Activated CD8-positive, alpha-beta memory T cell treated with anti-CD3 and anti-CD28 coated beads for 48 hours (primary cell): ENCODE measurements at places on chromosomes 5 and 9.

DNA sequence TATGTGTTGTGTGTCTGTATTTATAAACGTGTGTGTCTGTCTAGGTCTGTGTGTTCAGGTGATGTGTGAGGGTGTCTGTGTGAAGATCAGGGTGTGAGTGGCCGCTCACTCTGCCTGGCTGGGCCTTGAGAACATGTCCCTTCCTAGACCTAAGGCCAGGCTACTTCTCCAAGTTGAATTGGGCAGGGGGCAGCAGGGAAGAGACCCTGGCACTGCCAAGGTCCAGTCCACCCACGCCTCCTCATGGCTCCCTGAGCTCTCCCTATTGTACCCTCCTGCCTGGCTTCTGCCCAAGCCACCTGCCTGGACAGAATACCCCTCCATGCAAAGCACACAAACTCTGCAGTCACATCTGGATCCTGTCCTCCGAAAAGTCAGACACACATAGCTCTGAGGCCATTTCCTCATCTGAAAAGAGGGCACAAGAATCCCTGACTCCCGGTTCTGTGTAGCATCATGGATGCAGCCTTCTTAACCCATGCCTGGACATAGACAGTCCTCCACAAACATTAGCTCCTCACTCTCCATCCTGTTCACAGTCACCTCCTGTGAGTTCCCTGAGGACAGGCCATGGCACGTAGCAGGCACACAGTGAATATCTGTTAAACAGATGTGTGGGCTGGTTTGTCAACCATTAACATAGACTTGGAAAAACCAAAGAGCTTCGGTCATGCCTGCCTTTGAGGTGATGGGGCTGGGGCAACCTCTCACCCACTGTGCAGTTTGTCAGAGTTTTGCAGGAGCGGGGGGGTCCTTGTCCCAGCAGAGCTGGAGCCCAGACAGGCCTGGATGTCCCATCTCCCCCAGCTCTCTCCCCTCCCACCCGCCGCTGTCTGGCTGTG, 167.8 kb upstream of the MVB12B start:
- DNase-seq, result no peak

DNA sequence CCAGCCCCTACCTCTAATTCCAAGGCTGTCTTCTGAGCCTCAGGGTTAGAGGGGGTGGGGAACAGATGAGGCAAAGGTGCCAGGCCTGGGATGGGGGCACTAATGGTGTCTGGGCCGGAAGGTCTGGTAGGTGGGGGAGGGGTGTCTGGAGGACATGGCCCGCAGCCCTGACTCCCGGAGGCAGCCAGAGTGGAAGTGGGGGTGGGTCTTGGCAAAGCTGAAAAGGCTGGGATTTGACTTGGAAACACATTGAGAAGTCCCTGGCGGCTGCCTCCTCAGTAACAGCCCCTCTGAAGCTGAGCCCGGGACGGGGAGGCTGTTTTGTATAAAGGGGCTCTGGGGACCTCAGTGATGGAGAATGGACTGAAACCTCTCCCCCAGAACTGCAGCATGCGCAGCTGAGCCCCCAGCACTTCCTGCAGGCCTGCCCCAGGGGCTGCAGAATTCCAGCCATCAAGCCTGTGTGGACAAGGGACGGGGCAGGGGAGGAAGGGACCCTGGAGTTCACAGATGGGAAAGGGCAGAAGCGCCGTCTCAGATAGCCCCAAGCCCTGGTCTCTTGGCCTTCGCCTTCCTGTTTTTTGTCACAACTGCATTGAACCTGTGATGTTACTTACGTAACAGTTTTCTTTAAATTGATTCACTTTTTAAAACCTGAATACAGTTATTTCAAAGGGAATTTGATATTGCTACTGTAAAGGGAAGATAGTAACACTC, 49.3 kb upstream of the SYNPO start:
- DNase-seq, result no peak

DNA sequence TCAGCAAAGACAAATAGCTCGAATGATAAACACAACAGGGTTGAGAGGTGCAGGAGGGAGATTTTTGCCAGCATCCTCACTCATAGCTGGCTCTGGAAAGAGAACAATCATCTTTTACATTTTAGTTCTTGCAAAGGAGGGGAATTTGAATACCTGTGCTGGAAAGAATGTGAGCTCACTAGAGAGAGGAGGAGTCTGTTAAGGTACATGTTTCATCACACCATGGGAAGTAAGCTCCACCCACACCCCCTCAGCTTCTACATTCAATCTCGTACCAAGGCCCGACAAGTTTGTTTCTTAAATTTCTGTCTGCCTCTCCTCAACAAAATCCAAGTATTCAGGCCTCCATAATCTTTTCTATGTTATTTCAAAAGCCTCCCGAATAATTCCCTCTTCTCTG, 254.6 kb downstream of the BRINP1 start:
- DNase-seq, result no peak

GRCh38 chr5:168109441-168109840, 182.0 kb upstream of the WWC1 start:
- no peak for DNase-seq

- no peak for DNase-seq
Measured at GRCh38 chr9:114138552-114138971, 16.8 kb upstream of the COL27A1 start.

- no peak for DNase-seq
Measured at GRCh38 chr5:72767289-72768010, 49.0 kb upstream of the TNPO1 start.

GRCh38 chr5:90792725-90793124, 234.1 kb downstream of the ADGRV1 start:
- DNase-seq, result no peak

- no peak for DNase-seq
Measured at GRCh38 chr5:114700823-114701222, 339.0 kb downstream of the KCNN2 start.

GRCh38 chr9:121935739-121936138, 157.4 kb downstream of the TTLL11 start:
- DNase-seq, result no peak

- no peak for DNase-seq
Measured at GRCh38 chr5:77326986-77327734, 116.7 kb downstream of the PDE8B start.

GRCh38 chr9:107248714-107249113, 34.4 kb upstream of the RAD23B start:
- no peak for DNase-seq

DNA sequence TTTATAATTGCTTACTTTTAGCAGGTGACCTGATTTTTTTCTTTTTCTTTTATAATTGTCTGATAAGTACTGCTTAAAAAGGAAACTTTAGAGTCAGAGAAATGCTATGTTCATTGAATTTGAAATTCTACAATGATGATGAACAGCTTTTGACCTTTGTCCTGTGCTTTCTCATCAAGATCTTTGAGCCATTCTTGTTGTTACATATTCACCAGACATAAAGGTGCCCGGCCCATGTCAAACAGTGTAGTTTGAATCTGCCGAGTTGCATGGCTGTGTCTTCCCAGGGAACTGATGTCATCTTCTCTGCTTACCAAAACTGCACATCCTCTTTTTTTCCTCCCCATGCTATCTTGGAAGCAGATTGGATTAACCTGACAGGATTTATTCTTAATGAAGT, 163.6 kb downstream of the LRRC70 start:
- no peak for DNase-seq

DNA sequence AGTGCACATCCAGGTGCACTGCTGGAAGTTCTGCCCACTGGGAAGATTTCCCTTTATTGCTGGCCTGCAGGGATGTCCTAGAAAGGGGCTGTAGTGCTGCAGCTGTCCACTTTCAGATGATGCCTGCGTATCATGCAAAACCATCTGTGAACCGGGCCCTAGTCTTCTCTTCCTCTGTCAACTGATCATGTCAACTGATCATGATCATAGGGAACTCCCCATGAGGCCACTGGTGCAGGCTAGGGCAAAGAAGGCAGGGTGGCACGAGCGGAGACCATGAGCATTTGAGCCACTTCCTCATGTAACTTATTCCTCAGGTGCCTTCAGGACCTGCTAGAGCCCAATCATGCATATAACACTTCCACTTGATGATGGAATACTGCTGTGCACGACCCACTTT, 4.5 kb upstream of the HSDL2 start:
- no peak for DNase-seq

DNA sequence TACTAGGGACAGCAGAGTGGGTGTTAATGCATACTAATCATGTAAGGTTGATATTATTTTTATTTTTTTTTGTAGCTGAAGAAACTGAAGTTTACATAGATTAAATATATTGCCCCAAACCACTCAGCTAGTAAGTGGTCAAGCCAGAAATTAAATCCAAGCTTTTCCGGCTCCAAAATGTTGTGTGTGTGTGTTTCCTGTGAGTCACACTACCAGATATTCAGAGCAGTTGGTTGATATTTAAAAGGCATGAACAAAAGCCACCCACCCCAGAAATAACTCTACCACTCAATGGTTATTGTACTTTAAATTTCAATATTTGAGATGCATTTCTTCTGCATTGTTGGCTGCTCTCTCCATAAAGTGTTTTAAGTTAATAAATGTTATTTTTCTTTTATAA, 29.5 kb downstream of the KCNN2 start:
- no peak for DNase-seq

- DNase-seq, result no peak
Measured at GRCh38 chr5:136906545-136906944, 541.2 kb upstream of the TRPC7 start.

DNA sequence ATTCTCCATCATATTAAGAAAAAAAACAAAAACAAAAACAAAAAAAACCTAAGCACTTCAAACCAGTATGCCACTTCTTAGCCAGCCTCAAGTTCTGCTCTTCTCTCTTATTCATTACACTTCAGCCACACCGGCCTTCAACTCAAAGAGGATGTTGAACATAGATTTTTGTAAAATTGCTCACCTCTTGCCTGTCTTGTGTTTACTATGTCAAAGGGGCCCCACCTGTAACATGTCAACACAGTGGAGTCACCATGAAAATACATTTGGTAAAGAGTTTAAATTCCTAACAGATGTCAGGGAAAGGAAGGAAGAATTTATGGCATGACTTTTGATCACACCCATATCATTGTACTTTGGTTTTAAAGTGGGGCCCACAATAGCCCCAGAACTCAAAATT, 121.1 kb upstream of the GHR start:
- DNase-seq, result no peak
